ENCODE measurements at places on chromosomes 4 and X.

DNA sequence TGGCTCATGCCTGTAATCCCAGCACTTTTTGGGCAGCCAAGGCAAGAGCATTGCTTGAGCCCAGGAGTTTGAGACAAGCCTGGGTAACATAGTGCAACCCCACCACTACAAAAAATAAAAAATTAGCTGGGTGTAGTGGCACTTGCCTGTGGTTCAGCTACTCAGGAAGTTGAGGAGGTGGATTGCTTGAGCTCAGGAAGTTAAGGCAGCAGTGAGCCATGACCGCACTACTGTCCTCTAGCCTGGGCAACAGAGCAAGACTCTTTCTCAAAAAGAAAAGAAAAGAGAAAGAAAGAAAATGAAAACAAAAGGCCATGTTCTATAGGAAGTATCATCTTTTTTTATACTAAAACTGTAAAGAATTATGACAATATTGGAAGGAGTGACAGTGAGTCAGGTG, 38.5 kb downstream of the NEK1 start:
- DNase-seq: no peak

GRCh38 chrX:43315622-43316021, 340.5 kb upstream of the MAOA start:
- no peak for DNase-seq

GRCh38 chr4:80069108-80069836, 3.8 kb downstream of the ANTXR2 start:
- DNase-seq: no peak

GRCh38 chrX:7389576-7389975, 241.6 kb upstream of the PUDP start:
- DNase-seq: no peak

DNA sequence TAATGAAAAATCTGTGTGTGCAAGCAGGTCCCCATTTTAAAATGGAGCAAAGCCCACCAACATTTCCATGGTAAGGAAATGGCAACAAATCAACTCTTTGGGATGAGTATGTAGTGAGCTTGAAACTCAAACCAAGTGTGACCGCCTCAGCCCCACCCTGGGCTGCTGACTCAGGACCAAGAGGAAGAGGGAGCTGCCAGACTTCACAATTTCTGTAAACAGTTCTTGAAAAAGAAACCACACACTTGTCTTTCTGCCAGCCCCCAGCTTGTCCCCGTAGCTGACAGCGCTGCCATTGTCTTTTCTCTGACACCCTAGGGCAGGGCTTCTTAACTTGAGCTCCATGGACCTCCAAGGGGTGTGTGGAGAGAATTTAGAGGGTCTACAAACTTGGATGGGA, 10.3 kb downstream of the RTL5 start:
- DNase-seq: no peak
